HCEC 1CT (cell line): ENCODE measurements at places on chromosomes 2 and 18.

GRCh38 chr2:172896661-172897081 is 161.0 kb downstream of the RAPGEF4 start:
- DNase-seq: no peak

DNA sequence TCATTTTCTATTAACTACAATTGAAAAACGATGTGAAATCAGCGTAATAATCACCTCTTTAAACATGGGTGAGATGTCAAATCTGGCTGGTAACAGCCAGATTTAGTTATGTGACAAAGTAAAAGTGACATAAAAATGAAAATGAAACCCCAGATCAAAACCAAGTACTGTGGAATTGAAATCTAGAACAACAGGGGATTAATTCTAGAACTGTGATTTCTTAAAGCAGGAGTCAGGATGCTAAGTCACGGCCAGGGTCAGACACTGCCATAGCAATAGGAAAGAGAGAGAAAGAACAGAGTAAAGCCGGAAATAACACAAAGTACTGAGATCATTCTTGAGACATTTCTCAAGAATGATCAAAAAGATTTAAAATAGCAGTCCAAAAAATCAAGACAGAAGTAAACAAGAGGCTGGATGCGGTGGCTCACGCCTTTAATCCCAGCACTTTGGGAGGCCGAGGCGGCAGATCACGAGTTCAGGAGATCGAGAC is 1183.7 kb upstream of the NXPH2 start:
- DNase-seq: no peak

- DNase-seq: no peak
These were observed 90.9 kb upstream of the ID2 start for GRCh38 chr2:8590938-8591337.

- DNase-seq: no peak
These were observed 167.3 kb downstream of the TMEM18 start for GRCh38 chr2:509888-510287.
